DMS 273 treated with DMSO at 0.1 percent for 48 hours (cell line): ENCODE measurements at places on chromosomes 5 and 9.

DNA sequence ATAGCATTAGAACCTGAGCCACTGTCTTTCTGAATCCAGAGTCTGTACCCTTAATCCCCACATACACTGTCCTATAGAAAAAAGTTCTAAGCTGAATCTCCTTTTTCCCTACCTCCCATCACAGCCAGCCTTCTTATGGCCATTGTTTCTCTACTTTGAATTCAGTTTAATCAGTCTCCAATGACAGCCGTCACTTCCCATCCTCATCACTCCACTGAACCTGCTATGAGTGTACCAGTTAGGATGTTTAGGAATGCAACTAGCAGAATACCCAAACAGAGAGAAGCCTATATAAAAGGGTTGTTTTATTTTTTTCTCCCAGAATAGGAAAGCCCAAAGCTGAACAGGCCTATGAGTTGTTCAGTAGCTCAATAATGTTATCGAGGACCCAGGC, 220.4 kb upstream of the NREP start:
- no peak for DNase-seq

DNA sequence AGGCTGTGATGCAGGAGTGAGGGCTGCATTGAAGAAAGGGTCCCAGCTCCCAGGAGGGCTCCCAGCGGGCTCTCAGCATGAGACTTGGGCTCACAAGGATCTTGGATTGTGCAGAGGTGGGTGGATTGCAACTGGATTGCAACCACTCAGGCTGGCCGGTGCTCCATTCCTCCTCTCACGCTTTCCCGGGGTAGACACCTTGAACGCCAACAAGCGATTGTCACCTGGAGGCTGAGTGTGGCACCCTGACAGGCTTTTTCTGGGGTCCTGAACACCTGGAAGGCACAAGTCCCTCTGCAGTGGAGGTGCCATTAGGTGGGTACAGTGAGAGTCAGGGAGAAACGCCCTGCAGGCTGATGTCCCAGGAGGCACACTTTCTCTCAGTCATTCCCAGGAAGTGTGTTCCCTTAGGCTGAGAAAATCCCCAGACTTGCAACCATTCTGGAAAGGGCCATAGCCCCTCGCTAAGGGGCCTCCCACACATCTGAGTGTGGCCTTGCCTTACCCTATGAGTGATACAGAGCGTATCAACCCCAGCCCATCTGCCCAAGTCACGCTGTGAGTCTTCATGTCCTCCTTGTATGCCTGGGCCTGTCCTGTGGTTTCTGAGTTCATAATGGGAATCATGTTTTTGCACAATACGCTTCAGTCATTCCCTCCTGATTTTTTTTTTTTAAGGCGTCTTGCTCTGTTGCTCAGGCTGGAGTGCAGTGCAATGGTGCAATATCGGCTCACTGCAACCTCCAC, 488.1 kb downstream of the IRX1 start:
- DNase-seq, result no peak

GRCh38 chr5:73093943-73094342, 26.4 kb upstream of the TMEM171 start:
- DNase-seq, result no peak

GRCh38 chr5:150642991-150643710, 2.7 kb downstream of the SYNPO start:
- no peak for DNase-seq

GRCh38 chr9:99895510-99895909, 10.9 kb upstream of the STX17 start:
- DNase-seq, result no peak
